ENCODE measurements at places on chromosomes 5 and 9. TPM values are rescaled to one million over a fixed set of nuclear protein-coding genes. Genes with fewer than 3 reads are reported as not detected.

Gene ZNF608
- polyA plus RNA-seq = 112 TPM

Gene CEL
- polyA plus RNA-seq = 2.5 TPM

Gene CCDC127
- 12.0 TPM for polyA plus RNA-seq

DNA sequence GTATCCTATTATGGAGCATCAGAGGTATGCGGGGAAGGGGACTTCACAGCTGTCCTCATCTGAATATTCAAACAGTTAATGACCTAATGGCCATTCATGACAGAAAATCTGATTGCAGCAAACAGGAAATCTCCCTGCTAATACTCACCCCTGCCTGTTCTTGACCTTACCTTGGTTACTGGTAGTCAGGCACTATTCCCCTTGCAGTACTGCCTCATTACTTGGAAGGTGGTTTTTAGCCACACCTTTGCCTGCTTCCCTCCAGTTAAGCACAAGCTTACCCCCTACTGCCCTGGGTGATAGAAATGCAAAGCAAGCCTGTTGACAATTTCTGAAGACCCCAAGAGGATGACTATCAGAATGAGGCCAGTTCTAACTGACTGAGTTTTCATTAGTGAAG lies 332.4 kb downstream of the NTRK2 start:
- no peak for DNase-seq

- no peak for DNase-seq
These were observed 703 bp downstream of the ISCA1 start for GRCh38 chr9:86281593-86282076.

DNA sequence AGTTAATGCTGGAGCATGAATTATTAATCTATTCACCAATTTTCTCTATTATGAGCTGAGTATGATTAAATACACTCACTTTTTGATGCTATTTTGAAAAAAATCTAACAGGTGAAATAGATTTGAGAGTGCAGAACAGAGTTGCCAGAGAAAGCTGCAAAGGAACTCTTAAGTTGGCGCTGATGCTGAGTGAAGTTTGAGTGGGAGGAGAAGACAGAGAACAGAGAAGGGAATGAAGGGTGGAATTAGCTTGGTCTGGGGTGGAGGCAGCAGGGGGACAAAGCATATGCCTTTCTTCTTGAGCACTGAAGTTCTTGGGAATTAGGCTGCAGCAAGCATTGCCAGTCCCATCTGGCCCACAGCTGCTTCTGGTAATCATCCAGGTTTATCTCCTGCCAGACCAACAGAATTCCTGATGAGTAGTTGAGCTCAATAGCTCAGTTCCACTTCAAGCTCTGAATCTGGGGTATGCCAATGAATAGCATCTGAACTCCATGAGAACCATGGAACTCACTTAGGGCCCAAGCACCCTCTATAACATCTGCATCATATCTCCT lies 290.1 kb downstream of the HINT1 start:
- no peak for DNase-seq

DNA sequence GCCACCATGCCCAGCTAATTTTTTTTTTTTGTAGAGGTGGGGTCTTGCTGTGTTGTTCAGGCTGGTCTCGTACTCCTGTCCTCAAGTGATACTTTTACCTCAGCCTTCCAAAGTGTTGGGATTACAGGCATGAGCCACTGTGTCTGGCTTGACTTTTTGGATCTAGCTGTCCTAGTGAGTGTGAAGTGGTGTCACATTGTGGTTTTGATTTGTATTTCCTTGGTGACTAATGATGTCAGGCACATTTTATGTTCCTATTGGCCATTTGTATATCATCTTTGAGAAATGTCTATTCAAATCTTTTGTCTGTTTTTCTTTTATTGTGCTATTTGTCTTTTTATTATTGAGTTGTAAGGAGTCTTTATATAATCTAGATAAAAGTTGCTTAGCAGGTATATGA lies 53.5 kb upstream of the MCCC2 start:
- no peak for DNase-seq

DNA sequence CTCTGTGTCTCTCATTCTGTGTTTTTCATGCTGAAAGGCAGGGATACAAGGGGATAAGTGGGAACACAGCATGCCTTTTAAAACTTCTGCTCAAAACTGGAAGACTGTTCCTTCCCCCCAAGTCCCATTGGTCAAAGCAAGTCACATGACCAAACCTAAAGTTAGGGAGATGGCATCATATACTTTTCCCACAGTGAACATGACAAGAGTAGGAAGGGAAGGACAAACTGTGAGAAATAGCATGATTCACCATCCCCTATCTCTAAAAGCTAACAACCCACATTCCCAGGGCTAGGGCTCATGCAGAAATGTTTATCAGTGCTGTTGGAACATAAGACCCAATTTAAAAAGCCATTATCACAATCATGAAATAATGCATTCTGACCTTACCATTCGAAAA lies 24.2 kb upstream of the SHISAL2B start:
- no peak for DNase-seq

- no peak for DNase-seq
These were observed 118.6 kb downstream of the VAV2 start for GRCh38 chr9:133873461-133873891.

DNA sequence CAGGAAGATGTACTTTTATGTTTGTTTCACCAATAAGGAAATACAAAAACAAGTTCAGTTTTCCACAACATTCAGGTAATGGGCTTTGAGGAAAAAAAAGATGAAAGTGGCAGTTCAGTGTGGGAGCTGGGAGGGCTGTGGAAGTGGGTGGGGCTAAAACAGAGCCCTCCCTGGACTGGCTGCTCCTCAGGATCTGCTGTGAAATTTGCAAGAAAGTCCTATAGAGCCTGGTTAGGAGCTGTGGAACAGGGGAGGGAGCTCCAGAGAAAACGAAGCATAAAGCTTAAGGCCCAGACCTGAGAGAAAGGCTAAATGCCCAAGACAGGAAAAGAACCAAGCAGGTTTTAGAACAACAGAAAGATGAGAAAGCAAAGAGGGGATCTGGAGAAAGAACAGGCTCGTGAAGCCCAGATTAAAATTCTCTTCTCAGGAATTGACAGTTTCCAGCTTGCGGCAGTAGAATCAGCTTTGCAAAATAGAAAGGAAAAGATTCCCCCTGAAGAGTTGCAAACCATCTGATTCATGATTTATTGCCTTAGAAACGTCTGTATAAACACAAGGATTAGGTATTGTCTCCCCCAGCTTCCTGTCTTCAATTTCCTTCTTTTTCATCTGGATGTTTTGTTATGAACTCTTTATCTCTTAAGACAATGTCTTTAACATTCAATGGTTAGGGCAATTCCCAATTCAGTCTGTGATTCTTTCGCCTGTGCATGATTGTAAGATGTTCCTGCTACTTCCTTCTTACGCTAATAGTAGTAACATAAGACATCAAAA lies 26.3 kb upstream of the CRHBP start:
- no peak for DNase-seq
